Stimulated activated naive CD4-positive, alpha-beta T cell treated with Interleukin-2 at 50 U/mL for 16 hours (primary cell): ENCODE measurements at places on chromosomes 6 and 20.

- DNase-seq = peak; percentile 64
Observed at GRCh38 chr20:63635431-63636141, 8.7 kb upstream of the GMEB2 start.

- DNase-seq = no peak
Observed at GRCh38 chr6:128479991-128480390, 40.4 kb downstream of the PTPRK start.

DNA sequence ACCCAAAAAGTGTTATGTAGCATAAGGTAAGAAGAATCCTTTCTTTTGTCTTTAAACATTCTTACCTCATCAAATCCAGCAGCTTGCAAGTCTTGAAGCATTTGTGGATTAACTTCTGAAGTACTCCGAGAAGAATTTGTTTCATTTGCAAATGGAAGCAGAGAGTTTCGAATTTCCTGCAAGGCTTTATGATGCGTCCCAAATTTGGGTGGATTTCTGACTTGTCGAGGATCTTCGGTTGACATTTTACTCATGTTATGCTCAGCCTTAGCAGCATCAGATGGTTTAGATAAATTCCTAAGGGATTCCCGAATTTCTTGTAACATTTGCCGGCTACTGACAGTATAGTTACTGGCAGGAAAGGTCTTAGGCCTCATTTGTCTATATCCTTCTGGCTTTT, 16.2 kb downstream of the LATS1 start:
- DNase-seq = no peak

DNA sequence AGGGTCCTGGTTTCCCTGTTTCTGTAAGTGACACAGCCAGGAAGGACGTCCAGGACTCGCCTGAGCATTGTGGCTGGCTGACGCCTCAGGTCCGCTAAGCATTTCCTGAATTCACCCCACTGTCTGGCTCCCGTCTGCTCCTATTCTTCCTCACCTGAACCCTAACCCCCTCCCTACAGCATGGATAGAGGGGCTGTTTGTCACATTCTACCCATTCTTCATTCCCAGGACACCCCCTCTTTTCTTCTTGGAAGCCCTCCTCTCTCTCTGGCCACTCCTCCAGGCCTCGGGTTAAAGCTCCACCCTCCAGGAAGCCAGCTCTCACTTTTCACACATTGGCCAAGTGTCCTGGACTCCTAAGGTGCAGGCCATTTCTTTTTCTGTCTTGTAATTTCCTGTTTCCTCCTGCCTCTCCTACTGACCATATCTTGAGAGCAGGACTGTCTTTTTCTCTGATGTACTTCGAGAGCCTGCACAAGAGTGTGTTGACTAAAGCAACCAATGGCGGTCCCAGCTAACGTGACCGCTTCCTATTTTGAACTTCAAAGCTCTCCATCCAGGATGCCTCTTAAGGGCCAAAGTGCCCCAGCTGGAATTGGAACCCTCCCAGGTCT, 24.2 kb upstream of the MYMX start:
- DNase-seq = no peak

GRCh38 chr20:58441723-58442122, 52.7 kb downstream of the VAPB start:
- DNase-seq = no peak

GRCh38 chr6:47729019-47729418, 30.6 kb downstream of the ADGRF4 start:
- no peak for DNase-seq

DNA sequence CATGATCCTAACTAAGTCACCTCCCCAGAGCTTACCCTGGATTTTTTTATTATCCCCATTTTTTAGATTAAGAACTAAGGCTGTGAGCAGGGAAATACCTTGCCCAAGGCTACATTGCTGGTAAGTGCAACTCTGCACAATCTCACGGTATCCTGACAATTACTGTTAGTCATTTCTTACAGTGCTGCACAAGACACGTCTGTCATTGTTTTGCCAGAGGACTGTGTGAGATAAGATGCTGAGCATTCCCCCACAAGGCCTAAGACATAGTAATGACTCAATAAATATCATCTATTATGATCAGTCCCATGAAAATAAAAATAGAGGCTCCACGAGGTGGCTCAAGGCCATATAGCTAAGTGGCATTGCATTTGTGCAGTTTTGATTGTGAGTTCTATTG, 21.0 kb downstream of the PFDN4 start:
- no peak for DNase-seq

DNA sequence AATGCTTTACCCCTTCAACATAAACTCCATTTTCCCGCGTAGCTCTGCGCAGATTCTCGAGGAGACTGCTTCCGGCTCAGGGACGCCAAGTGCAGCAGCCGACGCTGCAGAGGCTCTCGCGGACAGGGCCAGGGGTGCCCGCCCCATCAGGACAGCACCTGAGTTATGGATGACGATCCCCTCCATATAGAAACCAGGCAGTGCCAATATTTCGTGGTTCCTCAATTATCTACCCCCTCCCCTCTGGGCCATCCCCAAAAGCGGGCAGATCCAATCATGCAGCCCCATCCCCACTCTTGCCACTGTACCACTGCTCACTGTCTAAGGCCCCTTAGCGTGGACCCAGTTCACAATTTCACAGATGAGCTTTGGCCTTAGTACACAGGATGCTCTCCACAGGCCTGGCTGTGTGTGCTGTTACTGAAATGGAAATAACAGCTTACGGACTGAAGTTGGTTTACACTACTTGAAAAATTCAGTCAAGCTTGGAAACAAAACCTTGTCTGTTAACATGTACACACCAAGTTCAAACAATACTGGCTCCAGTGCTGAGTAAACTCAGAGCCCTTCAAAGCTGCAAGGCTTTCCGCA, 74.5 kb downstream of the DACT2 start:
- DNase-seq = no peak

DNA sequence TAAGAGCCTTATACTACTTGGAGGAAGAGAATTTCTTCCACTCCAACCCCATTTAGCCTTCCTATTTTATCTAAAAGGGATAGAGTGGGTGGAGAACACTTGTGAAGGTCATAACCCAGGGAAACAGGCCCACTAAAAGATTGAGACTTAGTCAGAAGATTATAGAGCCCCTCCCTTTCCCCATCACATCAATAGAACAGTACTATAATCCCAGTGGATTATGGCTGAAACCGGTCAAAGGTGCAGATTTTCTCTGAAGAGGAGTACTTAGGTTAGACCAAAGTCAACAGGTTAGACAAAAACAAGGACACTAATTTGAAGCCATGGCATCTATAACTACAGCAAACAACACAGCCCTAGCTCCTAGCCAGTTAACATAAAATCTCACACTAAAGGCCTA, 330.9 kb upstream of the NOX3 start:
- DNase-seq = no peak

DNA sequence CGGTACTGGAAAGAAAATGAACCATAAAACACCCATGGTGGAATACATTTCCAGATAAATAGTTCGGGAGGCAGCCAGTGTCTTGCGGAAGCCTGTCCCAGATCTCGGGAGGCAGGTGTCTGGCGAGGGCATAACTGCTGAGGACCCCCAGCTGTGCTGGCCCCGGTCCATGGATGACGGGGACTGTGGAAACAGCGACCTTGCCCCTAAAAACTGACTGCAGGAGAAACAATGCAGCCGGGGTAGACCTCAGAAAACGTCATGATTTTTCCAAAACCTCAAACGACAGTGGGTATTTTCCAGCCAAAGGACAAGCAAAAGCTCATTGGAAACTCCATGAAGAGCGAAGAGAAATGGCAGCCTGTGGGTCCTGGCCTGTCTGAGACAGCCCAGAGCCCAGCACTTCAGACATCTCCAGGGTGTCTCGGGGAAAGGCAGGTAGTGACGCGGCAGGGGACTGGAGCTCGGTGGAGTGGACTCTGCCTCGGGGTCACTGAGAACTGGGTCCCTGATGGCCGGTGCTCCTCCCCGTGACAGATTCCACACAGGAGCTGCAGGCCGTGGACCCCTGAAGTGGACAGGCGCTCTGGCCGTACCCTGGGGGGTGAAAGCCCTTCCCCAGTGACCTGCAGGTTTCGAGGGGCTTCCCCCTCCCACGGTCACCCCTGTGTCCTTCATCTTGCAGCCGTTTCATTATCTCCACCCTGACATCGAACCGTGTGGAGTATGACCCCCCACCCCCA, 188.6 kb downstream of the SYNDIG1 start:
- no peak for DNase-seq

DNA sequence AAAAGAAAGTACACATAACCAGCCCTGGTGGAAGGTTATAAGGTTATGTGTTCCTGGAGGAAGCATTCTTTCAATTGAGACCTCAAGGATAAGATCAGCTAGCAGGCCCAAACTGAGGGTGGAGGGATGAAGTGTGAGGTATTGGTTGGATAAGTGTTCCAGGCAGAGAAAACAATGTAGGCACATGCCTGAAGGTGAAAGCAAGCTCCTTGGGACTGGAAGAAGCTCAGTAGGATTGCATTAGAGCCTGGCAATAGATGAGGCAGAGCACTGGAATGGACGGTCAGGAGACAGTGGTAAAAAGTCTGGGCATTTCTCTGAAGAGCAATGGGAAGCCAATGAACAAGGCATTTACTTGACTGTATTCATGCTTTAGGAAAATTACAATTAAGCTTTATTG, 89.9 kb upstream of the SHLD1 start:
- no peak for DNase-seq

GRCh38 chr6:131947986-131948661, 3.0 kb downstream of the CCN2 start:
- no peak for DNase-seq

- DNase-seq = no peak
Observed at GRCh38 chr6:16205377-16206144, 32.8 kb upstream of the GMPR start.

DNA sequence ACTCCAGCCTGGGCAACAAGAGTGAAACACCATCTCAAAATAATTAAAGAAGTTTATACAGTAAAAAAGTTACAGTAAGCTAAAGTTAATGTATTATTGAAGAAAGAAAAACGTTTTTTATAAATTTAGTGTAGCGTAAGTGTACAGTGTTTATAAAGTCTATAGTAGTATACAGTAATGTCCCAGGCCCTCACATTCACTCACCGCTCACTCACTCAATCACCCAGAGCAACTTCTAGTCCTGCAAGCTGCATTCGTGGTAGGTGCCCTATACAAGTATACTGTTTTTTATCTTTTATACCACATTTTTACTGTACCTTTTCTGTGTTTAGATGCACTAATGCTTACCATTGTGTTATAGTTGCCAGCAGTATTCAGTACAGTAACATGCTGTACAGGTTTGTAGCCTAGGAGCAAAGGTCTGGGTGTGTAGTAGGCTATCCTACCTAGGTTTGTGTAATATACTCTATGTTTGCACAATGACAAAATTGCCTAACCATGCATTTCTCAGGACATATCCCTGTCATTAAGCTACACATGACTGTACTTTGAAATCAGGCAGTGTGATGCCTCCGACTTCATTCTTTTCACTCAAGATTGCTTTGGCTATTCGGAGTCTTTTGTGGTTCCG, 16.7 kb downstream of the MGME1 start:
- DNase-seq = no peak

GRCh38 chr6:149484733-149485700, at the start of gene ZC3H12D:
Gene ZC3H12D, minus strand, starts transcription at chr6:149485014. Its CDS starts 10,471 bp downstream, at chr6:149474543.
- peak; percentile 83 for DNase-seq

GRCh38 chr6:13663986-13664385, 47.6 kb downstream of the RANBP9 start:
- no peak for DNase-seq

GRCh38 chr6:100472674-100473073, 8.0 kb upstream of the SIM1 start:
- DNase-seq = no peak

DNA sequence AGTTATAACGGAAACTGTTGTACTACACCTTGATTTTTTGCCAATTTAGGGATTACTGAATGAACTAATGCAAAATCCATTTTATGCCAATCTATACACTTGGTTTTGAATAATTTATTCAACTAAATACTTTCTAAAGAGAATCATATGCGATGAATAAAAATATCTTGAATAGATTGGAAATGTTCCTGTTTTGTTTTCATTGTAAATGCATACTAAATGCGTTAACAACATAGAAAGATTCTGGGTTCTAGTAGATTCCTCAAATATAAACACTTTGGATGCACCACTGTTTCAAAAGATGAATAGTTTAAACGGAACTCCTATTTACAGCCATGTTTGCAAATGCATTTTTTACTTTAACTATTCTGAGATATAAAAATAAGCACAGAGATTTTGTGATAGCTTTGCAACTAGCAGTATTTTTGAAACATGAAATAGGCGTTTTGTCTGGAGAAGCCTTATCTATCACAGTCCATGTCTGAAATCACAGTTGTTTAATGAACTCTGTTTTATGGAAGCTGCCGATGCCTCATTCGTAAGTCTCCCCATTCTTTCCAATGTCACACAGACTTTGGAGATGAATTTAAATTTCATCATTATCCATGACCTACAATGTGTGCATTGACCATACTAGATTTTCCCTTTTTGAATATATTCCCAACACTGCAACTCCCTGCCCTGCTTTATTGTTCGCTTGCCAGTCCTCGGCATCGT, 277.7 kb upstream of the QKI start:
- no peak for DNase-seq

- no peak for DNase-seq
Observed at GRCh38 chr20:45945678-45946148, 11.2 kb downstream of the PCIF1 start.

DNA sequence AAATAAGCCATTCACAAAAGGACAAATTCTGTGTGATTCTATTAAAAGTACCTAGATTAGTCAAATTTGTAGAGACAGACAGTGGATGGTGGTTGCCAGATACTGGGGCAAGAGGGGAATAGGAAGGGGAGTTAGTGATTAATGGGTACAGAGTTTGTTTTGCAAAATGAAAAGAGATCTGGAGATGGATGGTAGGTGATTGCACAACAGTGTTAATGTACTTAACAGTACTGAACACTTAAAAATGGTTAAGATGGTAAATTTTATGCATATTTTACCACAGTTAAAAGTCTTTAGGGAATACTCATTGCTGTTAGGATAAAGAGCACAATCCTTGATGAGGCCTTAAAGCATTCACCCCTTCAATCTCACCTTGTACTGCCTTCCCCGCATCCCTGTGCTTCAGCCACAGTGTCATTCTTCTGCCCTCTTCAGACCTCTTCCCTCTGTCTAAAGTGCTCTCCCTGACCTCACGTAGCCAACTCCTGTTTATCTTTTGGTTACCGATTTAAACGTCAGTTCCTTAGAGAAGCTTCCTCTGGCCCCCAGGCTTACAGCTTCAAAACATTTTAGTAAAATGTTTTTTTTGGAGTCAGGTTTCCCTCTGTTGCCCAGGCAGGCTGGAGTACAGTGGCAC, 11.8 kb downstream of the PSMF1 start:
- DNase-seq = no peak

DNA sequence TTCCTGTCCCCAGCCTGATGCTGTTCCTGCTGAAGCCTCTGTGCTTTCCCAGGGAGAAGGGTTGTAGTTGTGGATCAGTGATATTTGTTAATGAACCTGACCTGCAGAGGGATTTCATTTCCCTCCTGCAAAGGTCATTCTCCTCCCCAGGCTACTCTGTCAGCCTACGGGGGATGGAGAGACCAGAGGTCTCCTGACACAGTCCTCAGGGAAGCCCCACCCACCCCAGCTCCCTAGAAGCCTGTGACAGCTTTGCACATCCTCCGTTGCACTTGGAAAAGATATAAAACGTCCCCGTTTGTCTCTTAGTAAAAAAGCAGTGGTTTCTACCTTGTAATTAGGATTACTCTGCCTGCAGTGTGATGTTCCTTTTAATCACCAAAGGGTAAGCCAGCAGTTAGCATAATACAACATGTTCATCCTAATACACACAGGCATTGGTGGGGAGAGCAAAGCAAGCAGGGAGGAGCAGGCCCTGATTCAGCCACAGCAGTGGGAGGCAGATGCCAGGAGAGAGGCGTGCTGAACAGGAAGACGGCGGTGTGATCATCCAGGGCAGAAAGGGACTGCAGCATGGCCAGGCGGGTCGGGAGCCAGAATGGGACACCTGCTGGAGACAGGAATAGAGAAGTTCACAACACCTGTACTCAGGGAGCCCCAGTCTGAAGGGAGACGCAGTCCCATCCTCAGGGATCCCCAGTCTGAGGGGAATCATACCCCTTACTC, 293.5 kb downstream of the LRFN2 start:
- DNase-seq = no peak
